PC-9 (cell line): ENCODE measurements at places on chromosomes 3 and 15. TPM values are rescaled to one million over a fixed set of nuclear protein-coding genes. Genes with fewer than 3 reads are reported as not detected.

DNA sequence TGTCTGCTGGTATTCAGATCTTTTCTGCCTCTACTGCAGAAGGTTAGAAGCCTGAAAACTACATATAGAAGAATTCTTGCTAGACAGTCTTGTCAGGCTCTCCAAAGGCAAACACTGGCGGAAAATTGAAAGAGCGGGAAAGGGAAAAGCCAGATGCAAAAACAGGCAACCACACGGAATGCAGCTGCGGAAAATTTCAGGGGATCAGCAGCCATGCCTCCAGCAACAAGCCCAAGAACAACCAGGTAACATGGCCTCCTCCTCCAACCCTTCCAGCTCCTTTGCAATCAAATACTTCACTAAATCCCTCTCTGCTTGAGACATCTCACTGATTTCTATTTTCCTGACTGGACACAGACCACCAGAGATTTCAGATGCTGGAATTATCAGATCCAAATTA is 9.6 kb downstream of the UBP1 start:
- H3K4me3 ChIP-seq: no peak overlapping the region
- H3K36me3 ChIP-seq: no peaks in the 10 kb centered on the region
- H3K4me1 ChIP-seq: no peaks in the 10 kb centered on the region
- no peaks in the 10 kb centered on the region for H3K27me3 ChIP-seq
- no peak for DNase-seq

DNA sequence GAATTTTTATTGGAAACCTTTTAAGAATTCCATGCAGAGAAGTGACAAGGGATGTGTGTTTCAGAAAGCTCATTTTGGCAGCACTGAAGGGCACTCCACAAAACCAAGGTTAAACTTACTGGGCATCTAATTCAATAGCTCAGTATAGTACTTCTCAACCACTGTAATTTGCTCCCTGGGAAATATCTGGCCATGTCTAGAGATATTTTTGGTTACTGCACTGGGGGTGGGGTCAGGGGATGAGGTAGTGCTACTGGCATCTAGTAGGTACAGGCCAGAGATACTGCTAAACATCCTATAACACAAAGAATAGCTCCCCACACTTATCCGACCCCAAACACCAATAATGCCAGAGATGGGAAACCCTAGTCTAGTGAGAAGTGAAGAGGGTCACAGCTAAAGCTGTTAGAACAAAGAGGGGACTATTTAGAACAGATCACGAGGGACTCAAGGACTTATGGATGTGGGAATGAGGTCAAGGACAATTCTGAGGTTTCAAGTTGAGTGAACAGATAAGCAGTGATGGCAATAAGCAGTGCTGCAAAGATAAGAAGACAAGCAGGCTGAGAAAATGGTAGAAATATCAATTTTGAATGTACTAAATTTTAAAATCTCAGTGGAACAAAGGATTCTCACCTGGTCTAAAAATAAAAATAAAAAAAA is 3.2 kb downstream of the MRPL46 start:
- no peaks in the 10 kb centered on the region for H3K27me3 ChIP-seq
- no peak for DNase-seq
- no peak overlapping the region for H3K27ac ChIP-seq
- H3K4me1 ChIP-seq: peaks cover 24% of the 10 kb centered on the region

GRCh38 chr3:53624061-53624857 is 129.8 kb downstream of the CACNA1D start:
- H3K4me3 ChIP-seq: no peak overlapping the region
- no peaks in the 10 kb centered on the region for H3K36me3 ChIP-seq
- peaks cover 45% of the 10 kb centered on the region for H3K27me3 ChIP-seq
- no peaks in the 10 kb centered on the region for H3K4me1 ChIP-seq
- no peak for DNase-seq

SLC22A13 gene
- 0.40 and 0.44 TPM in 2 replicates for total RNA-seq

- no peaks in the 10 kb centered on the region for H3K27me3 ChIP-seq
- H3K4me1 ChIP-seq: peaks cover 19% of the 10 kb centered on the region
- H3K4me3 ChIP-seq: peak overlapping the region; percentile 69
- peak overlapping the region; percentile 33 for H3K27ac ChIP-seq
- no peak for DNase-seq
These were observed 688 bp downstream of the XPC start for GRCh38 chr3:14177580-14178246.

ITPKA gene
- 5.3 and 8.3 TPM in 2 replicates for total RNA-seq

DNA sequence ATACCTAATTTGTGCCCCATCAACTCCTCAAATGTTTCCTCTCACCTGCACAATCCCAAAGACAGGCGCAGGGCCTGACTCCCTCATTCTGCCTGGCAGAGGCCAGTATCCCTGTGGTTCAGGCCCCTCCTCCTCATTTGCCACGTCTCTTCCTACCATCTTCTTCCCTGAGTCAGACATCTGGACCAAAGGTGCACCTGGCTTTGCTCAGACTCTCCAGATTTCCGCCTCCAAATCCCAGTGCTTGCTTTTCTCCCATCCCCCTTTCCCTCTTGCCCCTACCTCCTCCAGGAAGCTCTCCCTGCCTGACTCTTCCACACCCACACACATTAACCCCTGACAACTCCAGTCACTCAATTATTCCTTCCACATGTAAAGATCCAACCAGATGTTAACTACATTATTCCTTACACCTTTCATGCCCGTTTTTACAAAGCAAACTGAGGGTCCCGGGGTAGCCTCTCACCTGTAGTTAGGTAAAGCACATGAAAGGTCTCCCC is 19.6 kb downstream of the SEMA7A start:
- DNase-seq: no peak
- H3K27me3 ChIP-seq: no peaks in the 10 kb centered on the region
- H3K4me3 ChIP-seq: no peak overlapping the region
- no peak overlapping the region for H3K27ac ChIP-seq
- H3K4me1 ChIP-seq: 0 out of 2 replicates have a peak, but pooled peaks cover under 1% of the 10 kb centered on the region

- no peak overlapping the region for H3K4me3 ChIP-seq
- no peak for DNase-seq
- no peaks in the 10 kb centered on the region for H3K36me3 ChIP-seq
- no peak overlapping the region for H3K27ac ChIP-seq
These were observed 114.2 kb upstream of the THRB start for GRCh38 chr3:24608701-24609390.

DNA sequence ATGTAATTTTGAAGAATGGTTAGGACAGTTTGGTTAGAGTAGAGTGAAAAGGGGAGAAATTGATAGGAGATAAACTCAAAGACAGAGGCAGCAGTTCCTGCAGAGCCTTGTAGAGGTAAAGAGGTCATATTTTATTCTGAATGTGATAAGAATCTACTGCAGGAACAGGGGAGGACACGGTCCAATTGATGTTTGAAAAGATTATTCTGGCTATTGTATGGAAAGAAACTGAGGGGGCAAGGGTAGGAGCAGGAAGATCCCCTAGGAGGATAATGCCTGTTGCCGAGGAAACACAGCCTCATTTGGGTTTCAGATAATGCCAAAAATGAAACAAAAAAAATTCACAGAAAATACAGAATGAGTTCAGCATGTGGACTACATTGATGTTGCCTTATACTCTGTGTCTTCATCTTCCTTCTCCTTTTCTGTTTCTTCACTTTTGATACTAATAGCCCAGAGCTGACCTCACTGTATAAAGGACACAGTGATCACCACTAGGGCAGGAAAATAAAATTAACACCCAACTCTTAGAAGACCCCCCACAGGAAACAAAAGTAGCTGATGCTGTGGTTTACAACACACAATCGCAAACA is 454.6 kb upstream of the UBE2E2 start:
- no peaks in the 10 kb centered on the region; the same call in 1 of the 2 replicates for H3K4me1 ChIP-seq
- H3K27ac ChIP-seq: no peak overlapping the region
- no peaks in the 10 kb centered on the region for H3K36me3 ChIP-seq
- H3K4me3 ChIP-seq: no peak overlapping the region
- H3K27me3 ChIP-seq: no peaks in the 10 kb centered on the region

DNA sequence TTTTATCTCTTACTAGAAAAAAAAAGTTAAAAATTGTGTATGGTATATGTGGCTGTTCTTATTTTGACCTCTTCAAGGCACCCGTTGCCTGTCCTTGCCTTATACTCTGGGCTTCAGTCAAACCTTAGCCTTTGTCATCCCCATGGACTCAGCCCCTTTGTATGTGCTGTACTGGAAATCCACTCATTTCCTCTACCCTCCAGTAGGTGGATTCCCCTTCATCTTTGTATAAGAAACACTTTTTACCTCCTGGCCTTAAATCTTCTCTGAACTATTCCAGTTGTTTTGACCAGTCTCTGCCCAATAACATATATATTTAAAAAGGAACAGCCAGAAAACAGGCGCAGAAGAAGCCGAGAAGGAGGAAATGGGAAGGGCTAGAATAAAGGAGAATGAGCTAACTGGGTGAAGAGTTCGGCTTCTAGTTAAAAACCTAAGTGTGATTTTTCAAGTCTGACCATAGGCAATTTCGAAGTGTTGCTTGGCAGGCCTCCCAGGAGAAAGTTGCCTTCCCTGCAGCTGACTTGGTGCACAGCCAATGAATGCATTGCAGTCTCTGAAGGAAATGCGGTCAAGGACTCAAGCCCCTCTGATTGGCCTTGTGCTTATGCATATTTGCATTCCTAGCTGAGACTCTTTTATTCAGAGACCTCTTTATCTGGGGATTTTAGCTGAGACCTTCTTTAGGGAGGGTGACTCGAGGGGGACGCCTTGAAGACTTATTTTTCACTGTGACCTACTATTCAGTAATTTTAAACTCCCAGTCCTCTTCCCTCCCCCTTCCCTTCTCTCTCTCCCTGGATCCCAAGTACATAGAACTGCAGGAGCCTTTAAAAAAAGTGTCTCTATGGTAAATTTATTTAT is 277.4 kb downstream of the ROBO1 start:
- no peaks in the 10 kb centered on the region for H3K27me3 ChIP-seq
- H3K4me3 ChIP-seq: no peak overlapping the region
- no peaks in the 10 kb centered on the region for H3K4me1 ChIP-seq
- H3K27ac ChIP-seq: no peak overlapping the region
- DNase-seq: no peak

GRM7 gene
- total RNA-seq: not detected in 2 replicates

DNA sequence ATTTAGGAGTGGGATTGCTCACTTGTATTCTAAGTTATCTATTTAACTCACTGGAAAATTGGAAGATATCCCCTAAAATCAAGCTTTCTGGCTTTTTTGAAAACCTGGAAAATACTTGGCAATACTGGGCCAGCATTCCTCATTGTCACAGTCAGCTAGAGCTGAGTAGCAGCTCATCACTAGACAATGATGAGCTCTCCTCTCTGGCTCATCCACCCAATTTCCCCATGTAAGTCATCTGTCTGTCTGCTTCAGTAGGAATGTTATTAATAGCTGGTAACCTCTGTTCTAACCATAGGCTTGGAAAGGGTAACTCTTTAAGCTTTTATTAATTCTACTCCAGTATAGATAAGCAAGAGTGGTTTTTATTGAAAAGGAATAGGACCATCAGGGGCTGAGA is 39.7 kb upstream of the PIK3R4 start:
- H3K36me3 ChIP-seq: no peaks in the 10 kb centered on the region
- H3K27ac ChIP-seq: no peak overlapping the region
- H3K4me1 ChIP-seq: no peaks in the 10 kb centered on the region

- no peak overlapping the region for H3K4me3 ChIP-seq
- H3K36me3 ChIP-seq: no peaks in the 10 kb centered on the region
- no peaks in the 10 kb centered on the region for H3K4me1 ChIP-seq
- no peak overlapping the region for H3K27ac ChIP-seq
- no peak for DNase-seq
- H3K27me3 ChIP-seq: peaks cover 11% of the 10 kb centered on the region; the same call in 1 of the 2 replicates
These were observed 301.3 kb downstream of the IL20RB start for GRCh38 chr3:137259089-137259488.

DNA sequence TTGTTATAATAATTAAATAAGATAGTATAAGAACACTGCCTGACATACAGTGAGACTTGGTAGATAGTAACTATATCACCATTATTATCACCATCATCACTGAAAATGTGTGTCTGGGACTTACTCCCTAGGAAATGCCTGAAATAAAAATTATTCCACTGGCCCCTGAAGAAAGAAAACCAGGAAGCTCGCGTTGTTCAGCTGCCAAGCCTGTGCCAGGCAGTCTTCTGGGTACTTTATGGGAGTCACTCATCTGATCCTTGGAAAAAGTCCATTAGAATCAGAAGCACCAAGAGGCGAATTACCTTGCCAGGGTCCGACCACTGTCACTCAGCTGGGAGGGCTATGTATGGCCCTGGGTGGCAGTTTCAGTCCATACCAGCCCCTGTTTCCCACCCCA is 220.3 kb upstream of the TPM1 start:
- H3K36me3 ChIP-seq: no peaks in the 10 kb centered on the region

GRCh38 chr3:27244374-27244773 is 124.8 kb downstream of the NEK10 start:
- no peak overlapping the region for H3K27ac ChIP-seq
- no peak for DNase-seq
- H3K4me3 ChIP-seq: no peak overlapping the region
- H3K27me3 ChIP-seq: no peaks in the 10 kb centered on the region
- no peaks in the 10 kb centered on the region for H3K4me1 ChIP-seq
- H3K36me3 ChIP-seq: no peaks in the 10 kb centered on the region

- H3K27ac ChIP-seq: no peak overlapping the region
- H3K27me3 ChIP-seq: no peaks in the 10 kb centered on the region
- no peak overlapping the region for H3K4me3 ChIP-seq
- DNase-seq: no peak
These were observed 30.0 kb downstream of the PHC3 start for GRCh38 chr3:170151536-170151935.

DNA sequence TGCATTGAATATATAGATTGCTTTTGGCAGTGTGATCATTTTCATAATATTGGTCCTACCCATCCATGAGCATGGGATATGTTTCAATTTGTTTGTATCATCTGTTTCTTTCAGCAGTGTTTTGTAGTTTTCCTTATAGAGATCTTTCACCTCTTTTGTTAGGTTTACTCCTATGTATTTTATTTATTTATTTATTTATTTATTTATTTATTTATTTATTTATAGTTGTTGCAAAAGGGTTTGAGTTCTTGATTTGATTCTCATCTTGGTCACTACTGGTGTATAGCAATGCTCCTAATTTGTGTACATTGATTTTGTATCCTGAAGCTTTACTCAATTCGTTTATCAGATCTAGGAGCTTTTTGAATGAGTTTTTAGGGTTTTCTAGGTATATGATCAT is 478.2 kb downstream of the UNC13C start:
- H3K4me3 ChIP-seq: no peak overlapping the region
- no peak for DNase-seq
- no peaks in the 10 kb centered on the region for H3K27me3 ChIP-seq
- H3K4me1 ChIP-seq: no peaks in the 10 kb centered on the region
- H3K36me3 ChIP-seq: no peaks in the 10 kb centered on the region

GRCh38 chr15:61712129-61712759 is 348.0 kb downstream of the VPS13C start:
- DNase-seq: no peak
- H3K27ac ChIP-seq: no peak overlapping the region
- H3K4me1 ChIP-seq: no peaks in the 10 kb centered on the region
- H3K4me3 ChIP-seq: no peak overlapping the region

GRAMD1C gene
- total RNA-seq: 14.7 and 15.7 TPM in 2 replicates

SUSD5 gene
- 0.35 and 0.45 TPM in 2 replicates for total RNA-seq

SCN5A gene
- 3.0 and 4.7 TPM in 2 replicates for total RNA-seq
